Suppressor macrophage treated with lipopolysaccharide for 4 hours (primary cell): ENCODE measurements at places on chromosomes 16 and 17.

- no peak for DNase-seq
Measured at GRCh38 chr17:5035315-5035714, at the start of gene SLC52A1. Gene SLC52A1 (minus strand): TSS chr17:5035426. CDS start chr17:5034606, 820 bp downstream.

DNA sequence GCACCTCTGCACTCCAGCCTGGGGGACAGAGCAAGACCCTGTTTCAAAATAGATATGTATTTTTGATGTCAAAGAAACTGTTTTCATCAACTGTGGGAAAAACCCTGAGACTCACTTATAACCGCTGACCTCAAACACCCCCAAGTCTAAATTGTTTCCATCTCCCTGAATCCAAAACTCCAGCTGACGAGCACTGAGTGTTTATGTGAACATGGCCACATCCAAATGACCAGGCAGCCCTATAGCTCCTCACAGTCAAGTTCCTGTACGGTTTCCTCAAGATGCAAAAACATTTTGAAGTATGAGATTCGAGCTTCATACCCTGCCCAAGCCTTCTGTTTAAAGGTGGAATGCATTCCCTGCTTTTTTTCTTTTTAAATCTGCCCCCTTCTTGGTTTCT is 45.3 kb upstream of the ZCCHC14 start:
- no peak for DNase-seq

DNA sequence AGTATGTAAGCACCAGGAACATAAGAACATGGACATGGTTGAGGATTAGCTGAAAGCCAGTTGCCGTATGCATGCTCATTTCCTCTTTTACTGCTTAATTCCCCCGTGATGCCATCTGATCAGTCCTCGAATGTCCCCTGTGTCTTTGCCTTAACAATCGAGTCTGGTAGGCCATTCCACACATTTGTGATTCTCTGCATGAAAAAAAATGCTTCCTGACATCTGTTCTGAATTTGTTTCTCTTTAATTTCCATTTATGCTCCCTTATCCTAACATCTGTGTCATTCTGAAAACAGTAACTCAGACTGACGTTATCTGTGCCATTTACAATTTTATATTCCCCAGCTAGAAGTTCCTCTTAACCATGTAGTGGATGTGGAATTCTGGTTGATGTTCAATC is 158.2 kb upstream of the TOX3 start:
- no peak for DNase-seq

GRCh38 chr17:43898446-43898845 is 8.9 kb downstream of the MPP2 start:
- DNase-seq: no peak

- DNase-seq: no peak
Measured at GRCh38 chr17:6213859-6214258, 143.7 kb downstream of the WSCD1 start.

- peak; percentile 52 for DNase-seq
Measured at GRCh38 chr16:75380870-75381269, 52.4 kb downstream of the CFDP1 start.

DNA sequence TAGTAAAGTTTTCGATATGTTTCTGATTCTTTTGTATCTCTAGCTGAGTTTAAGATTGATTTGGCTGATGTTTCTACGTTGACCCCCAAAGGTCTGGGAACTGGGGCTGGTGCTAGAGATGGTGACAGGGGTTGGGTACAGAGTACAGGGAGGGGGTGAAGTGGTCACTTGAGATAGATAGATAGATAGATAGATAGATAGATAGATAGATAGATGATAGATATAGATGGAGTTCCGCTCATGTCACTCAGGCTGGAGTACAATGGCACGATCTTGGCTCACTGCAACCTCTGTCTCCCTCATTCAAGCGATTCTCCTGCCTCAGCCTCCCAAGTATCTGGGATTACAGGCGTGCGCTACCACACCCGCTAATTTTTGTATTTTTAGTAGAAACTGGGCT is 1.8 kb upstream of the FBRS start:
- no peak for DNase-seq

- peak; percentile 97 for DNase-seq
Measured at GRCh38 chr16:87778830-87779579, 13.2 kb upstream of the KLHDC4 start.

DNA sequence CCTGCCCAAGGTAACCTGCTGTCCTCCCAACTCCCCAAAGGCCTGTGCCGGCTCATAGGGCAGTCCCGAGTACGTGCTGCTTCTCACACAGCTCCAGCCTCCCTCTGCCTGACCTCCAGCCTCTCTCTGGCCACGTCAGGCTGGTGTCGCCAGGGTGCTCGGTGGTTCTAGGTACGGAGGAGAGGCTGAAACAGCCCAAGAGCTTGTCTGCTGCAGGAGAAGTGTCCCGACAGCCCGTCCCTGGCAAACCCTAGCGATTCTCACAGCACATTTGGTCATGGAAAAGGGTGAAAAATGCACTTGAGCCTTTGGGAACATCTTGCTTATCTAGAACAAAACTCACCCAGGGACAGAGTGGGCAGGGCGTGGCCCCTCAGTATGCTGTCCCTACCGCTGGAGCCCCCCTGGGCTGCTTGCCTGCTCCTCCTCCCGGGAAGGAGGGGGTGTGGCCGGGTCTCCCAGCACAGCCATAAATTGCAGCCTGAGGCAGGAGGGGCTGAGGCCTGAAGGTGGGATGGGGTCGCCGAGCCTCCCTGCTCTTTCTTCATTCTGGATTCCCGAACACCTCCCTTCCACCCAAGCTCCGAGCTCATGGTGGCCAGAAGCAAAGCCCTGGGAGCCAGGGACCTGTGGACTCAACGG is 40.4 kb downstream of the TIMM22 start:
- no peak for DNase-seq

DNA sequence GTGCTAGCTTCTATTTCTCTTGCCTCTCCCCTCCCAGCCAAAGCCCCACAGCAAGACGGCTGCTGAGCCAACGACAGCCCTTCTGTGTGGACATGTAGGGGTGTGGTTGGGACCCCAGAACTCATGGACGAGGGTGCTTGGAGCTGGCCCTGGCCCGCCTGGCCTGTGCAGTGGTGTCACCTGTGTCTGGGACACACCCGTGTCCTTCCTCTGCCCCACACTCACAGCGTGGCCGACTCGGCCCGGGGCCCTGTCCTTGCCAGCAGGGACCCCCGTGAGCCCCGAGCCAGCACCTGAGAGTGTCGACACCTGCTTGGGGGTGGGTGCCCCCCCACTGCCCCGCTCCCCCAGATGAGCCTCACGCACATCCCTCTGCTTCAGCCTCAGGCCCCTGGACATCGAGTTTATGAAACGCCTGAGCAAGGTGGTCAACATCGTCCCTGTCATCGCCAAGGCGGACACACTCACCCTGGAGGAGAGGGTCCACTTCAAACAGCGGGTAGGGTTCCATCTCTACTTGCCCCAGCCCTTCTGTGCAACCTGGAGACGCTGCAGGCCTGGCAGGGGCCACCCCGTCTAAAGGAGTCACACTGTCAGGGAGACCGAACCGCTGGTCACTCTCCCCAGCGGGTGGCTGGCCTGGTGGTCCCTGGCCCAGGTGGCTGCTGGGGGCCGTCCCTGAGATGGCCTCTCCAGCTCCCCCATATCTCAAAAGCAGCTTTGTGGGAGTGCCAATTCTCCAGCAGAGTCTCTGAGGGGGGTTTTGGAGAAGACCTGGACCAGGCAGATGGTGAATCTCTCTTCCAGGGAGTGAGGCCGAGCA is 349.8 kb downstream of the SEC14L1 start:
- no peak for DNase-seq

DNA sequence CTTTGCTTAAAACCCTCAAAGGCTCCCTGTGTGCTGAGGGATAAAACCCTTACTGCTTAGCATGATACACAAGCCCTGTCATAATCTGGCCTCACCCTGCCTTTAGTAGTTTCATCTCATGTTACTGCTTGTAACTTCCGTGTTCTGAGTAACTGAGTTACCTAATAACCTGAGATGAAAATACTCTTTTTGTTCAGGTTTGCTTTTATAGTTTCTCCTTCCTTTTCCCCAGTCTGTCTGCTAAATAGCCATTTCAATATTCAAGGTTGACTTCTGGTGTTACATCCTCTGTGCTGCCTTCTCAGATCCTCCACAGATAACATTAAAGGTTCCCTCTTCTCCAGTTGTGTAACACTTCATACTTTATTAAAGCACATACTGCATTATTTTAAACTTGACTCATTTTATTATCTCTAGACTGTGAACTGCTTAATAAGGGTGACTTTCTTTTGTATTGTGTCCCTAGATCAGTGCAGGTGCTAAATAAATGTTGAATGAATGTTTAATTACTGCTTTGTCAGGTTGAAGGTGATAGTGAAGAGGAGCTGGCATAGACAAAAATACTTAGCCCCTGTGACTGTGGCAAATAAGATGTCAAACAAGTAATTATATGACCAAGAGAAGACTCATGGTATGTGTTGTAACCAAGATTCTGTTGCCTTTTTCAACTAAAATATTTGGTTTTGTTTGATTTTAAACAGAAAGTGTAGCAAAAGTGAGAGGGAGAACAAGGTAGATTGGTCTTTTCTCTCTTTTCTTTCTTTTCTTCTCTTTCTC is 47.8 kb downstream of the NFAT5 start:
- DNase-seq: peak; percentile 19

GRCh38 chr16:23920899-23921298 is 85.1 kb downstream of the PRKCB start:
- DNase-seq: no peak

DNA sequence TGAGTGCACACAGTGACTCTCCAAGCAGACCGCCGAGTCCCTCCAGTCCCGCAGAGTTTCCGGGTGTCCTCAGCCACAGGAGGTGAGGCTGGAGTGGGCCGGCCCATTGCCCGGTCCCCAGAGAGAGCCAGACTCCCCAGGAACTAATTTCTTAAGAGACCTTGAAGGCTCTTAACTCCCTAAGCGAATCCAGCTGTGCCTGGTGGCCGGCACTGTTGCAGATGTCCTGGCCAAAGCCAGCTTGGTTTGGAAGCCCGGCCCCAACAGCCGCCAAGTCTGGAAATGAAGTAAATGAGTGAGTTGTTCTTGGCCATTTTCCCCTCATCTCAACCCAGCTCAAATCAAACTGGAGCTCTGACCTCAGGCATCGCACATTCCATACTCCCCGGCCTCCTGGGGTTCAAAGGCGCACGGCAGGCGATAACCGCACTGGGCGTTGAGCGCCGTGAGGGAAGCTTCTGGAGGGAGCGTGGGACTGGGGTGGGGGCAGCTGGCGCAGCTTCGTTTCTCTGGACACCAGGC is 42.0 kb downstream of the CMIP start:
- no peak for DNase-seq

GRCh38 chr16:76235025-76235424 is 42.2 kb upstream of the CNTNAP4 start:
- DNase-seq: no peak

DNA sequence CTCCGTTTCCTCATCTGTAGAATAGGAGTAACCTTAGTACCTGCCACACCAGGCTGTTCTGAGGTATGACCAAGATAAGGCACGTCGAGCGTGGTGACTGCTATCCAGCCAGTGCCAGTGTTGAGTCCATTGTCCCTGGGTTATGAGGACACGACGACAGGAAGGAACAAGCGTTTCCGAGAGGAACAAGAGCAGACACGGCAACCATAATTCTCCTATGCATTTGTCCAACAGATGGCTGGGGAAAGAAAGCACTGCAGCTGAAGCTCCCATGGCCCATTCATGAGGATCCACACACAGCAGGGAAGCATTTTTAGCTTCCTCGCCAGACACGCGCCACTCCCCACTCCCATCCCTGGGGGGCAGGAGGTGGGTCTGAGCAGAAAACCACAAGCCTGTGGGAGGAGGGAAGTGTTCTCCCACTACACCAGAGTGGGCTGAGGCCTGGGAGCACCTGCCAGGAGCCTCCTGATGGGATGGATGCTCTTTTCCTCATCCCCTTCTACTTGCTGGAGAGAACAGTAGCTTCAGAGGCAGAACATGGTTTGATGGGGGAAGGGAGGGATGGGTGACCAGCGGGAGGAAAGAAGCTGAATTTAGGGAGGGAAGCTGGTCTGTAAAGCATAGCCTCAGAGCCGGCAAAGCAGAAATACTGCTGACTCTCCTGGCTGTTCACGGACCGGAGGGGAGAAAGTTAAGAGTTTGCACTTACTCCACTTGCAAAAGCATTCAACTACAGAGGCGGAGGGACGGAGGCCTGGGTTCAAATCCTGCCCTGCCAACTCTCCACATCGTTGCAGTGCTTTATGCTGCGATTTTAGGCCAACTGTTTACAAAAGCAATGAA is 2.7 kb downstream of the COTL1 start:
- no peak for DNase-seq

DNA sequence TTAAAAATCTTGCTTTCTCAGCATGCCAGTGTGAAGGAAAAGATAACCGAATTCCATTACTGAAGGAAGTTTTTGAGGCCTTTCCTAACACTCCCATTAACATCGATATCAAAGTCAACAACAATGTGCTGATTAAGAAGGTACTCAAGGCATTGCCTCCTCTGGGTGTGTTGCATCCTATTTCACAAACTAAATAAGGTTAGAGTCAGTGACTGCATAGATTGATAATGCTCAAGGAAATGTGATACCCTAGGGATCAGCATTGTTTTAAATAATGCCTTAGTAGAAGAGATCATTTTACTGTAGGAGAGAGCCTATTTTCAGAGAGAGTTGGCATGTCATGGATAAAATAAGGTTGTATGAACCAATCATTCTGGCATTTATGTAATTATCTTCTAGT is 36.8 kb downstream of the GDPD1 start:
- DNase-seq: no peak

DNA sequence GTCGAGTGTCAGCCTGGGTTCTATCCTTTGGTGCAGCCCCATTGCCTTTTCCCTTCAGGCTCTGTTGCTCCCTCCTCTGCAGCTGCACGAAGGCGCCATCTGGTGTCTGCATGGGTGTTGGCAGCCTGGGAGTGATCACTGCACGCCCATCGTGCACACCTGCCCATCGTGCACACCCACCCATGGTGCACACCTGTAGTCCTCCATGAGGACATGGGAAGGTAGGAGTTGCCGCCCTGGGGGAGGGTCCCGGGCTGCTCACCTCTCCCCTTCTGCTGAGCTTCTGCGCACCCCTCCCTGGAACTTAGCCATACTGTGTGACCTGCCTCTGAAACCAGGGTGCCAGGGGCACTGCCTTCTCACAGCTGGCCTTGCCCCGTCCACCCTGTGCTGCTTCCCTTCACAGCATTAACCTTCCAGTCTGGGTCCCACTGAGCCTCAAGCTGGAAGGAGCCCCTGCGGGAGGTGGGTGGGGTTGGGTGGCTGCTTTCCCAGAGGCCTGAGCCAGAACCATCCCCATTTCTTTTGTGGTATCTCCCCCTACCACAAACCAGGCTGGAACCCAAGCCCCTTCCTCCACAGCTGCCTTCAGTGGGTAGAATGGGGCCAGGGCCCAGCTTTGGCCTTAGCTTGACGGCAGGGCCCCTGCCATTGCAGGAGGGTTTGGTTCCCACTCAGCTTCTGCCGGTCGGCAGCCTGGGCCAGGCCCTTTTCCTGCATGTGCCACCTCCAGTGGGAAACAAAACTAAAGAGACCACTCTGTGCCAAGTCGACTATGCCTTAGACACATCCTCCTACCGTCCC is 2.9 kb downstream of the CTRL start:
- DNase-seq: peak; percentile 63

DNA sequence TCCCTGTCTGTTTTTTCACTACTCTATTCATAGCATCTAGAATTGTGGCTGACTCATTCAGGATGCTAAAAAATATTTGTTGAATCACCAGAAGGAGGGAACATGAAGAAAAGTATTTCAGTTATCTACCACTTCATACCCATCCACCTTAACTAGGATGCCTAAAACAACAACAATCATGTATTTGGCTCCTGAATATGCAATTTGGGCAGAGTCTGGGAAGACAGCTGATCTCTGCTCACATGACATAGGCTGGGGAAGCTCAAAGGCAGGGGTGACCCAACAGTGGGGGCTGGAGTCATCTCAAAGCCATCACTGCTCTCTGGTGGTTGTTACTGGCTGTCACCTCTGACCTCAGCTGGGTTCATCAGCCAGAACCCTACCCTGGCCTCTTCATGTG is 80.1 kb upstream of the RPL38 start:
- peak; percentile 21 for DNase-seq

- DNase-seq: no peak
Measured at GRCh38 chr17:16818340-16818739, 128.3 kb downstream of the CCDC144A start.
